RPMI8226 (cell line): ENCODE measurements at places on chromosomes 6 and 20.

GRCh38 chr20:59217794-59218280 lies 54.2 kb downstream of the ZNF831 start:
- DNase-seq: no peak

GRCh38 chr20:5718896-5719595 lies 31.2 kb upstream of the SHLD1 start:
- no peak for DNase-seq

GRCh38 chr6:106527979-106528378 lies 101.3 kb downstream of the RTN4IP1 start:
- DNase-seq: no peak

DNA sequence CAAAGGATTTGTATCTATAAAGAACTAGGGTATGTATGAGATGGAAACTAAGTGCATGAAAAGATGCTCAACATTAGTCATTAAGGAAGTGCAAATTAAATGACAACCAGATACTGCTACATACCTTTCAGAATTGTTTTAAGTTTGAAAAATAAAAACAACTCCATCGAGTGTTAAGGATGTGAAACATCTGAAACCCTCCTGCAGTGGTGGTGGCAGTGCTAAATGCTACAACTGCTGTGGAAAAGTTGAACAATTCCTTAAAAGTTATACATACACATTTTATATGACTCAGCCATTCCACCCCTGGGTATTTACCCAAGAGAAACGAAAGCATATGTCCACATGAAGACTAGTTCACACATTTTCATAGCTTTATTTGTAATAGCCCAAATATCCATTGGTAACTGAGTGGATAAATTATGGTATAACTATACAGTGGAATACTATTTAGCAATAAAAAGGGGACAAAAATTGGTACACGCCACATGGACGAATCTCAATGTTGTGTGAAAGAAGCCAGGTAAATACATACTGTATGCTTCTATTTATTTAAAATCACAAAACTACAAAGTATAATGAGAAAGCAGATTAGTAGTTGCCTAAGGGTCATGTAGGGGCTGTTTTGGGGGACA lies 10.6 kb downstream of the ARMH2 start:
- DNase-seq: no peak

DNA sequence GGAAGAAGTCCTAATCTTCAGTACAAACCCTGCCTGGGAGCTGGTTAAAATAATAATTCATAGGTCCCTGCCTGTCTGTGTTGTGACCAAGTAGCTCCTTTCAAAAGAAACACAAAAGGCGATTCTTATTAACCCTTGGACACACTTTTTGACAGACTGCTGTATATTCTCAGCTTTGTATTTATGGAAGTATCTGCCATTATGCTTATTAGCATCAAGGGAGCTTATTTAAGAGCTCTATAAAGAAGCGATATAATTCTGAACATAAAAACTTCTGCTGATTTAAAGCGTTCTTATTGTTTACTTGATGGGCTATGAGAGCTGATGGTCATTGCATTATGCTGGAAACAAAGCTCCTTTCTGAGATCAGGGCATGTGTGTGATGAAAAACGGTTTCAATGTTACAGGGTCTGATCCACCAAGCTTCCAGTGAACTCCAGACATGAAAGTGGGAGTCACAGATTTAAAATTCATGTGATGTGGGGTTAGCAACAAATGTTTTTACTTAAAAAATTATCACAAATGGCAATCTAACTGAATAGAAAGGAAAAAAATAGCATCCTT lies 181.8 kb upstream of the PDE10A start:
- no peak for DNase-seq

DNA sequence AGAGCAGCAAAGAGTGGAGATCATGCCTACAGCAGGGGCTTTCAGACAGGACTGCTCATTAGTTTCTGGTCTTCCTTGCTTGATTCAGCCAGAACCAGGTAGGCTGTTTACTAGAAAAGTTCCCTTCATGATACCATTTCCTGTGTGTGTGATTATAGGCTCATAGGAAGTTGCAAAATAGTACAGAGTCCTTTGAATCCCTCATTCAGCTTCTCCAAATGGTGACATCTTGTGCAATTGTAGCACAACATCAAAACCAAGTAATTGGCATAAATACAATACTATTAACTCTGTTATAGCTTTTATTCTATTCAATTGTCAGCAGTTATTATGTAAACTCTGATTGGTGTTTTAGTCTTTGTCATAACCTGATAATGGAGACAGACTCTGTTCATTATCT lies 347.3 kb upstream of the CDH4 start:
- DNase-seq: no peak

DNA sequence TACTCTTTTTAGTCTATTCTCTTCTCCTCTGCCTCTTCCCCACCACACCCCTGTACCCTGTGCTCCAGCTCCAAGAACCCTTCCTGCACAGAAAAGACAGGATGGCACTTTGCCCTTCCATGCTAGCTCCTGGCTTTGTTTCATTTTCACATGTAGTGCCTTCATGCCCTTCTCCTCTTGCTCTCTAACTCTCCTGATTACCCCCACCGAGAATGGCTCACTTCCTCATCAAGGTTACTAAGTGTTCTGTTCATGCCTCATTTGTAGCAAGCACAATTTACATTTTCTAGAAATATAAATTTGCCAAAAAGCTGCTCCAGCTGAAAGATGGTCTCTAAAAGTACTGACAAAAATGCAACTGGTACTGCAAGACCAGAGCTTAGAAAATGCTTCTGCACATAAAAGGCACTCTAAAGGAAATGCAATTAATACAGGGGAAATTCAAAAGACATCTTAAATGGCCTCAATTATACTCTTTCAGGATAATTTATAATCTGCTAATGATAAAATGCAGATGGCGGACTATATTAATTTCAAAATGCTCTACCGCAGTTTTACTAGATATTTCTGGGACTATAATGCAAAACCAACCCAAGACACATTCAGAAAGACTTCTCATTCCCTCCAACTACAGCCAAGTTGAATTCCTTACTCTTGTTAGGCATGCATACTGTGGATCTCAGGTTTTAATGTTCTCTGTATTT lies 570.2 kb downstream of the PRKN start:
- DNase-seq: peak; percentile 36

DNA sequence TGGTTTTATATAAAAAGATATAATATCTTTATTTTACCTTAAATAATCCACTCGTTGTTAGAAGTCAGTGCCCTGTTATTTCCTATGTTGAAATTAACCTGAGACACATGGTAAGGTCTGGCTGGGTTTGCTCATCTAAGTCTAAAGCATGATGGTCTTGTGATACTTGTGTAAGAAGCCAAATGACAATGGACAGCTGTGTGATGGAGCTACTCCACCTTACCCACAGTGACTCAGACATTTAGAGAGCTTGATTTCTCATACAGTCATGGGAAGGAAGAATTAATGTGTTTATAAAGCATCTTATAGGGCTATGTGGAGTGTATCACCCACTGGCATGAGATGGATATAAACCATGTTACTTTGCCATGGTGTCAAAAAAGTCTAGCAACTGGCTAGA lies 11.7 kb downstream of the CTCFL start:
- no peak for DNase-seq

- DNase-seq: no peak
These were observed 173.1 kb downstream of the CLVS2 start for GRCh38 chr6:123168892-123169773.

GRCh38 chr20:38548356-38549083 lies 32.5 kb upstream of the ADIG start:
- DNase-seq: no peak

- no peak for DNase-seq
These were observed 100.1 kb downstream of the TNFRSF21 start for GRCh38 chr6:47209632-47210031.

- no peak for DNase-seq
These were observed 38.0 kb downstream of the BMP6 start for GRCh38 chr6:7763881-7764280.

DNA sequence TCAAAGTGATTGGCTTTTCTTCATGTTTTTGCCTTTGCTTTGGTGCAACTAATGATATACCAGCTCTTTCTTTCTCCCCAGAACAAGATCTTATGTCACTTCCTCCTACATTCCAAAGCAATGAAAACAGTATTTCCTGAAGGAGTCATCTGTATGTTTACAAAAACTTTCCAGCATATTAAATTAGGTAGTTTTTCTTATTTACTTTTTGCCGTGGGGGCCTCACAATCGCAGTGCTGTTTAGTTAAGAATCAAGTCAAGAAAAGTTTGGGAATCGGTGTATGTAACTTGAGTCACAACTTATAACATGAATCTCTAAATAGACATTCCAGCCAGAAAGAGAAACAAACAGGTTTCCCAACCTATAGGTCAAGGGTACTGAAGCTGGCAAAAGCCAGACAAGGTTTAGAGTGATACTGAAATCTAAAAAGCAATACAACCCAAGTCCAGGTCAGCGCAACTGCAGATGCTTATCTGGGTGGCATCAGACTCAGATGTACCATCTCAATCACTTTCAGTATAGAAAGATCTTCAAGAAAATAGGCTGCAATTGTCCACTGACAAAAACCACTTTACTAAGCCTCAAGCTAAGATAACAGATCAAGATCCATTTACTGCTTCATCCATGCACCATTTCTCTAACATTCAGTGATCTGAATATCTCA lies 63.6 kb downstream of the IPCEF1 start:
- no peak for DNase-seq

GRCh38 chr6:140062043-140063020 lies 687.9 kb upstream of the CITED2 start:
- peak; percentile 64 for DNase-seq

- DNase-seq: no peak
These were observed 174.8 kb upstream of the SUPT3H start for GRCh38 chr6:45552536-45552935.

GRCh38 chr6:158313989-158314388 lies 1.7 kb downstream of the TULP4 start:
- no peak for DNase-seq

- DNase-seq: no peak
These were observed 65.9 kb downstream of the TMEM244 start for GRCh38 chr6:129795261-129795660.

DNA sequence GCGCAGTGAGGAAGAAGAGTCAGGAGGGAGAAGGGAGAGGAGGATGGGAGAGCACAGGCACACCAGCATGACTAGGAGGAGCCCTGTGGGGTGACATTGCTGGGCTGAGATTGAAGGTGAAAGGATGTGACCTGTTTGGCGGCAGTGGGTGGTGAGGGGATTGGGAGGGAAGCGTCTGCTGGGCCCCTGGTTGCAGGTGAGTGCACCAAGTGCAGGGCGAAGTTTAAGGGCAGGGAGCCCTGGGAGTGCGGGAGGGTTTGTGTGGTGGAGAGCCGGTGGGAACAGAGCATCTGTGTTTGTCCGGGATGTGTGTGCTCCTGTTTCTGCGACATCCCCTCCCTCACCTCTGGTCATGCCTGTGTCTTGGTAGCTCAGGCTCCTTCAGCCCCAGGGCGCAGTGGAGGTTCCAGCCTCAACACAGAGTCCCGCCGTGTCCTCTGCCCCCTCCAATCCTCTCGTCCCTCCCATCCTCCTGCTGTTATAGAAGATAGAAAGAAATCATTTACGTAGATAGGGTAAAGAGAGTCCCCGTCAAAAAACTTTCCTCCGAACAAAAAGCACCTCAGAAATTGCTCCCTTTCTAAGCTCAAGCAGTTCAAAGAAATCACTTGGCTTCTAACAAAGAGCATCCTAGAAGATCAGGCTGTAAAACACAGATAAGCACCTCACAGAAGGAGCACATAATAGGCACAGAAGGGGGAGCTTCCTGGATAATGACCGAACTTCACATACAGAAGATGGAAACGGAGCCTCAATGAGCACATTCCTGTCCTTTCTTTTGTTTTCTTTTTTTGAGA lies 25.0 kb downstream of the ULBP1 start:
- DNase-seq: no peak

DNA sequence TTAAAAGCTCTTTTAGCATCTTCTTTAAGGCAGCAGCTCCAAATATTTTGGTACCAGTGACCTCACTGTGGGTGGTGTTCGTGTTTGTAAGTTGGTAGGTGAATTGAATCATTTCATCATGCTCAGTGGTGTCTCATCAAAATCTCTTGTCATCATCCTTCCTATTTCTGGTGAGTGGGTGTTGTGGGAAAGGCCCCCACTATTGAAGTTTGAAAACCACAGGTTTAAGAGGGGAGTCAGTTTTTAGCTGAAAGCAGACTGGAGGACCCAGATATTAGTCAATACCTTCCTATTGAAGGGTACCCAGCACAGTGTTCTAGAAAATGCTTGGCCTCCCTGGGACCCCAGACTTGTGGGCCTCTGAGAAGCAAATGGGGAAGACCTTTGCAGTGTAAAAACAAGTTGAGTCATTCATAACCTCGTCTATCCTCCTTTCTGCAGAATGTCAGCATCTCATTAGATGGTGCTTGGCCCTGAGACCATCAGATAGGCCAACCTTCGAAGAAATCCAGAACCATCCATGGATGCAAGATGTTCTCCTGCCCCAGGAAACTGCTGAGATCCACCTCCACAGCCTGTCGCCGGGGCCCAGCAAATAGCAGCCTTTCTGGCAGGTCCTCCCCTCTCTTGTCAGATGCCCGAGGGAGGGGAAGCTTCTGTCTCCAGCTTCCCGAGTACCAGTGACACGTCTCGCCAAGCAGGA lies 3.7 kb downstream of the PIM1 start:
- no peak for DNase-seq

DNA sequence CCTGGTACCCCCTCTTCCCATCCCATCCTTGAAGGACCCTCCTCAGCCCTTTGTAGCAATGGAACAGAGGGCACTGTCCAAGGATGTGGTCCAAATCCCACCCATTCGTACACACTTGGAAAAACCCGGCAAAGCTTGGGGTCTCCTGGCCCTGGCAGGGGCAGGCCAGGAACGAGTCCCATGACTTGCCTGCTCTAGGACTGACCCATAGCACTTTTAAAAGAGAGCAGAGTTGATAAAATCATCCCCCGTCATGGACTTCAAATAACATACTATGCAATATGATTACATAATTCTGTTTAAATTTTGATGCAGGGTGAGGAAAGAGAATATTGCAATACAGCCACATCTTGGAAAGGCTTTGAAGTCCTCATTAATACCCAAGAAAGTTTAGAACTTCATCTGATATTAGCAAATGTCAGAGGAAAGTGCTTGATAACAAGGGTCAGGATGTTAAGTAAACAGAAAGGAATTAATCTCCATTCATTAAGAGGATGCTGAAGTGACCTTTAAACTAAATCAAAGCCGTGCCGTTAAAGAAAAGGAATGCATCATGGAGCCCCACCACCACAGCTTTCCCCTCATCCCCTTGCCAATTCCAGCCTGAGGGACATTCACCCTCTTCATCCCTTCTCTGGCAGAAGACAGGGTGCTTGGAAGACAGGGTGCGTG lies 60.7 kb upstream of the NXT1 start:
- DNase-seq: no peak

- DNase-seq: no peak
These were observed 39.7 kb downstream of the TMEM181 start for GRCh38 chr6:158599635-158600034.

GRCh38 chr6:133435065-133435728 lies 194.0 kb downstream of the EYA4 start:
- no peak for DNase-seq

GRCh38 chr6:147207837-147208754 lies 3.9 kb downstream of the STXBP5 start:
- DNase-seq: no peak

- DNase-seq: peak; percentile 22
These were observed 10.9 kb upstream of the MBOAT1 start for GRCh38 chr6:20223141-20223540.

GRCh38 chr6:3214898-3215297 lies 12.6 kb downstream of the TUBB2B start:
- no peak for DNase-seq
